ENCODE measurements at places on chromosomes 5 and 9.

DNA sequence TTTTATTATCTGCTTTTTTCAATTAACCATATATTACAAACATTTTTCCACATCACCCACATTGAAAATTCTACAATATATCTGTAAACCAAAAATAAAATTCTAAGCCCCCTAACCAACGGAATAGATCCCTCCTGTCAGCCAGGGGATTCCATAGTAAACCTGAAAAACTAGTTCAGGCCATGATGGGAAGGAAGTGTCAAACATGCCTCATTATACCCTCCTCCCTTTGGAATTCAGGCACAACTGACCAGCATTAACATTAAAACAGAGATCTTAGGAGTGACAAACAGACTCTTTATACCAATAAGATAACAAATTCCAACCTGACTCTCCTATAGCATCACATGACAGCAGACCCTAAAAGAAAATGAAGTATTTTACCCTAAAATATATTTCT, 113.7 kb upstream of the DMRT1 start:
- DNase-seq, result no peak

DNA sequence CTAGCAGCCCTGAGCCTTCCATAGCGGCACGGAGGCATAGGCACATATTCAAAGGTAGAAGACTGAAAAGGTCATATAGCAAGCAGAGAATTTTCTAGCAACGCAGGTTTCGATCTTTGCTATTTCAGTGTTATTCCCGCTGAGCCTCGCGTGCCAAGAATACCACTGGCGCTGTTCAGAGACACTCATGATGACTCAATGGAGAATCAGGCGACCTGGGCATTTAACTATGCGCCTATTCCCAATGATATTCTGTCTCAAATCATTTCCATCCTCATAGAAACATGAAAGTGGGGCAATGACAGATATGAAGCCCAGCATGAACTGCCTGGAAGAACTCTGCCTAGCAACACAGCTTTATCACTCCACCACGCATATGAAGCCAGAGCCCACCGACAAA, 59.9 kb downstream of the EFNA5 start:
- no peak for DNase-seq

DNA sequence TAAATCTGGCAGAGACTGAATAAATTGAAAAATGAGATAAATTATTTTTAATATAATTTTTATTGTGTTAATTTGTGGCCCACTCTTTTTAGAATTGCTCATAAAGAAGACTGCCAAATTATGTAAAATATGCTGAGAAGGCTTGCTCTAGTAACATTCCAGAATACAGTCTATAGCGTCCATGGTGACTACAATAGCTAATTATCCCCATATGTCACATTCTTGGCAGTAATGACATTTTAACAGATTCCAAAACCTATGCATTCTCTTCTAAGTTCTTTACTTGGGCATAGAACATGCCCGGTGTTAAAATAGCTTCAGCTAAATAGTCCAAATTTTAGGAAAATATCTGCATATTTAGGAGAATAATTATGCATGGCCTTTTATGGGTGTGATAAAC, 697.0 kb upstream of the SEMA6A start:
- DNase-seq, result no peak

DNA sequence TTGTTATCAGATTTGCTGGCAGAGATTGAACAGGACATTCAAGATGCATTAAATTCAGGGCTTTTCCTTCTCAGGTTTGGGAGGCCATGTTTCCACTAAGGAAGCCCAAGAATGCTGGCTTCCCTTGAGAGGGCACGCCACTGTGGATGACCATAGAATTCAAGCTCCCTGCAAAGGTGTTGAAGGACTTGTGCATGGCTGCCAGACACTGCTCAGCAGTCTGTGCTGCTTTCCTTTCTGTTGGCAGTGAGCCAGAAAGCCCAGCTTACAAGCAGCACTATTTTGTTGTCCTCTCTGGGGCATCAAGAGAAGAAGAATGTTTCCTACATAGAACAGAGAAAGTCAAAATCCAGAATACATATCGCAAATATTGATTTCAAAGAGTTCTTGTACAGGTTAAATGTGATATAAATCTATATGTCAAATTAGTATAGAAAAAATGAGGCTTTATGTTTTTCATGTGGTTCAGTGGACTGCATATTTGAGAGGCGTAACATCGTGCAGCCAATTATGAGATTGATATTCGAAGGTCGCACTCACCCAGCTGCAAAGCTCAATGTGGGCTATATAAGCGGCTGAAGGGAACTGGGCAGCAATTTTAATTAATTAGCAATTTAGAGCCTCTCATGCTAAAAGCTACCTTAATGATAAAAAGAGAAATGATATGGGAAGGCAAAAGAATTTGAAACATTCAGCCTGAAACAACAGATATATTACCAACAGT, 103.1 kb upstream of the ISL1 start:
- no peak for DNase-seq

- DNase-seq, result no peak
Observed at GRCh38 chr5:65100911-65101631, 332.3 kb downstream of the CWC27 start.

DNA sequence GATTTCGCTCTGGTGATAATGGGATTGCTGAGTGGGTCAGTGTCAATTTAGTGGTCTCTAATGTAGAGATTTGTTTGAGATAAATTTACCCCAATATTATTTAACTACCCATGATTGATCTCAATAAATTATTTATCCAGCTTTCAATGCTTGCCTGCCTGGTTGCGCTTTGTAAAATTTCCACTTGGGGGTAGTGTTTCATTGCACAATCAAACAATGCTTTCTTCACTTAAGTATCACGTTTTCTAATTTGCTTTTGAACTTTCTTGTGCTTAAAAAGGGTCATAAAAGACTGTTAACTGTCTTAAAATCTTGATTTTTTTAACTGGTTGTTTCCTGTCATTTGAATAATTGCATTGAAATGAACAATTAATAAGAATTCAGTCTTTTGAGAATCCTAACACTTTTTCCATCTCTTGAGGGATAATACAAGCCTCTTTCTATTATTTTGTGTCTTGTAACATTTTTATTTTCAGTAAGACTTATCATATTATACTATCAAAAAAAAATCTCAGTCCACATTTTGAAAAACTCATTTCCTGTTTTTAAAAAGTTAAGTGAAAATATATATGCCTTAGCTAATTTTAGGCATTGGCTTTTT, 18.7 kb downstream of the HSD17B4 start:
- no peak for DNase-seq

DNA sequence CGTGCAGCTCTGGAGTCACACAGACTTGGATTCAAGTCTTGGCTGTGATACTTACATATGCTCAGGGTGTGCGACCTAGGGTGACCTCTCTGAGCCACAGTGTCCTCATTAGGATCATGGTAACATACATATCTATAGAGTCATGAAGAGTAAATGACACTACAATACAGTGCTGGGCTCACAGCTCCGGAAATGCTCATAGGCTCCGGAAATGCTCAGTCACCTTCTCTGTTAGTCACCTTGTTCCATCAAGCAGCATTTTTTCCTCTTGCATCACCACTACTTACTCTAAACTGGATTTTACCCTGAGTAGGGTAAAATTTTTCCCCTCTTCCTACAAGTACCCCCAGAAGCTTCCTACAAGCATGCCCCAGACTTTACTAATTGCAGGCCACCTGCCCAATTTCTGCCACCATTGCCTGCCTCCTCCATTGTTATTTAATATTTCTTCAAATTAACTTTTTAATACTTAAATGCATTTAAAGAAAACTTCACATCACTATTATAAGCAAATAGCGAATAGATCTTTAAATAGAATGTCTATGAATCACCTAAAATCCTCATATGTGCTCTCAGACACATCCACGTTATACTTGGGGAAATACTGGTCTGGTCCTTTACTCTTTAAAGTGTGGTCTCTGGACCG, 147.6 kb upstream of the SPRY4 start:
- DNase-seq, result peak; percentile 21

DNA sequence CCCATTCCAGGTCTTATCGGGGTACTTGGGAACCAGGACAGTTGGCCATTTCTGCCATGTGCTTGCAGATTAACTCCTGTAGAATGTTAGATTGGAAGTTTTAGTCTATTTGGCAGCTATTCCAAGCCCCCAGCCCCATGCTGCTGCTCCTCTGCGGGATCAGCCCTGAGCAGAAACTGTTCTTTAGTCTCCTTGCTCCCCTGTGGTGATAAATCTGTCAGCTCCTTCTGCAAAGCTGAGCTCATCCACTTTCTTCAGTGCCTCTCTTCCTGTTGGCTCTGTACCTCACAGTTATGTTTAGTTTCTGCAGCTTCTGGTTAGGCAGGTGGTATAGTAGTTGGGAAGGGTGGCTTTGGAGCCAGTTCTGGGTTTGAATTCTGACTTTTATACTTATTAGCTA, 170.4 kb downstream of the GRIA1 start:
- no peak for DNase-seq

DNA sequence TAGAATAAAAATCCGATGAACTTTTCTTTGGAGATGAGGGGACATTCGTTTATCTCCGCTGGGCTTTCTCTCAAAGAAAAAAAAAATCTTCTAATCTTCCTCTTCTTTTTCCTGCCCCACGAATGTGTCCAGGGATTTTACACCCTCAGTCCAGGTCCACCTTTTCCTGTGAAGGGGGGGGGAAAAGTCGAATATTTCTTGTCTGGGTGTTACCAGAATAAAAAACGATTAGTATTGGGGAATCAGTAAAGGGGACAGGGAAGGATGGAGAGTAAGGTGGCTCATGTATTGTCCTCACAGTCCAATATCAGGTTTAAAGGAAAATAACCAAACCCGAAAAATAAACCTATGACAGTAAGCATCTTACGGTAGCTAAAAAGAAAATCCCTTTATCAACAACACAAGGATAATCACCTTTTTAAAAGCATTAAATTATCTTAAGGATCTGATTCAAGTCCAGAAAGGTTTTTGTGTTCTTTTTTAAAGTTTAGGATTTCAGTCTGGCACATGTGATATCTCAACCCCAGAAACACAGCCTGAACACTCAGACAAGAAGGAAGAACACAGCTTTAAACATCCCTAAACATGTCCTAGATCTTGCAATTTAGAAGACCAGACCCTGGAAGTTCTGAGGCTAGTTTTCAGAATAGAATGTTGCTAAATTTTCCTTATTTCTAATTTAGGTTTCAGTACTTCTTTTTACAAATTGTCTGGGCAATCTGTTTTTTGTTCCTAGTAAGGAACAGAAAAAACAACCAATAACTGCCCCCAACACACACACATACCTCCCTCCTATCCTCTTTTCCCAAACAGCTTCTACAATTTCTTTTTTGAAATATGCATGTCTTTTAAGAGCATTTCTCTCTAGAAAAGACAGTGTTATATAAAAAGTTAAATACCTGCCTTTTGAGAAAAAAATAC, 1.2 kb downstream of the ZNF608 start:
- DNase-seq, result no peak

GRCh38 chr9:3181049-3181953, 337.4 kb upstream of the PUM3 start:
- DNase-seq, result peak; percentile 3

- no peak for DNase-seq
Observed at GRCh38 chr5:41751867-41752266, 118.4 kb downstream of the OXCT1 start.

- no peak for DNase-seq
Observed at GRCh38 chr5:169721771-169722170, 84.7 kb downstream of the DOCK2 start.

DNA sequence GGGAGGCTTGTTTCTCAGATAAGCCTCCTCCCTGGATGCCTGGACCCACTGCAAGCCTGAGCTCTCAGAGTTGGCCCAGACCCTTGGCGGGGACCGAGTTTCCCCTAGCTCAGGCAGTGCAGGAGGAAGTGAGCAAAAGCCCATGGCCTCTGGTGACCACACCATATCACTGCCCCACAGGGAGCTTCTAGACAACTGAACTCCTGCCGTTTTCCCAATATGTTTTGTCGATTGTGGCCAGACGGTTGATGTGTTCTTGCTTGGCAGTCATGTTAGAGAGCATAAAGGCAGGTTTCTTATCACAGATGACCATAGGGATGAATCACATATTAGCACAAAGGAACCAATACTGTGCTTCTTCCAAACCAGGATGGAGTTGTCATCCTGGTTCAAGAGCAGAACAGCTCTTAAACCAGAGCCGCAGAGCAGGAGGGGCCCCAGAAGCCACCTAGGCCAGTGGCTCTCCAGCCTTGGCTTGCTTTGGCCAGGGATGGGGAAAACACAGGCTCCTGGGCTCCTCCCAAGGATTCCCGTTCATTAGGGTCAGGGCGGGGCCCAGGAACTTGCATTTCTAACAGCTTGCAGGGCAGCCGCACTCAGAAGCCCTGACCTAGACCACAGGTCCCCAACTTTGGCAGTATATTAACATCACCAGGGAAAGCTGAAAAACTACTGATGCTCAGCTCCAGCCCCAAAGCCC, 113.1 kb upstream of the TBC1D2 start:
- DNase-seq, result no peak

DNA sequence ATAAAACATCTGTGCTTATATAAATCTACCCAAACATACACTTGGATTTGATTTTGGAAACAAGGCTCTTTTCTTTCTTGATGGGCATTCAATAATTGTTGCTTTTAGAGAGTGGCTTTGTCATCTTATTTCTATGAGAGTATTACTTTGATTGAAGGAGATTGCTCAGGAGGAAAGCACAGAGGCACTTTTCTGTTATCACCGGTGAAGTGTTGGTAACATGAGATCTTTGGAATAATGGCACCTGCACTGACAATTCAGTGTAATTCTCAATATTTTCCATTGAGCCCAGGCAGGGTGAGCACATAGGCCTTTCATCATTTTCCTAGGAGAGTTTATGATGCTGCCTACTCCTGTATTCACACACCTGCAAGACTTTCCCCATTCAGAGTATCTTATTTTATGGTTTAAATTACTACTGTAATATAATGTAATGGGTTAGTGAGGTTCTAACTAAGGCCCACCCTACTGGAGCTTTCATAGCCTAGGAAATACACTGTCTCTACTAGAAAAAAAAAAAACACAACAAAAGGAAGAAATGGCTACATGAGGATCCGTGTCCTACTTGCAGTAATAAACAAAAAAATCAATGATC, 244.3 kb downstream of the DENND1A start:
- DNase-seq, result no peak

DNA sequence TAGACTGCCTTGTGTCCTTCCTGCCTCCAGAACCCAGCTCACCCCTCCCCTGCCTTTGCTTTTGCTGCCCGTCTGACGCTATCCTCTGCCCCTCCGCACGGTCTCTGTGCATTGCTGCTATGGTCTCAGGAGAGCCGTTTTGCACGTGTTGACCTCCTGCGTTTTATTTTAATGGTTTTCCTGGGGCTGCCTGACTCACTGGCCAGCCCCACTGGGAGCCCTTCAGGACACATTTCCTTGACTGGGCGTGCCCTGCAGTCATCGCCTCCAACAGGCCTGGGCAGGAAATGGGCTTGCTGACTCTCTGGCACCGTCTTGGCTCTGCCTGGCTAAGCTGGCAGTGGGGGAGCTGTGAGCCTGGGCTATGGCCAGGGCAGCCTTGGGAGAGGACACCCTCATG, 17.9 kb upstream of the ASS1 start:
- DNase-seq, result no peak

GRCh38 chr5:10856071-10856470, 95.0 kb upstream of the DAP start:
- DNase-seq, result no peak

- DNase-seq, result no peak
Observed at GRCh38 chr9:85178474-85178873, 508.9 kb downstream of the NTRK2 start.

GRCh38 chr5:172373680-172374079, 80.6 kb downstream of the SH3PXD2B start:
- DNase-seq, result no peak

GRCh38 chr5:176817841-176818377, 7.5 kb downstream of the UNC5A start:
- DNase-seq, result no peak

- no peak for DNase-seq
Observed at GRCh38 chr9:104319685-104320084, 184.4 kb upstream of the OR13F1 start.

All from central memory CD4-positive, alpha-beta T cell (primary cell).